CD4-positive, alpha-beta T cell treated with Interleukin-15 for 4 hours (primary cell): ENCODE measurements at places on chromosomes 4 and X.
A peak's percentile ranks its signal among the peaks of the same experiment; 100 is the strongest.

DNA sequence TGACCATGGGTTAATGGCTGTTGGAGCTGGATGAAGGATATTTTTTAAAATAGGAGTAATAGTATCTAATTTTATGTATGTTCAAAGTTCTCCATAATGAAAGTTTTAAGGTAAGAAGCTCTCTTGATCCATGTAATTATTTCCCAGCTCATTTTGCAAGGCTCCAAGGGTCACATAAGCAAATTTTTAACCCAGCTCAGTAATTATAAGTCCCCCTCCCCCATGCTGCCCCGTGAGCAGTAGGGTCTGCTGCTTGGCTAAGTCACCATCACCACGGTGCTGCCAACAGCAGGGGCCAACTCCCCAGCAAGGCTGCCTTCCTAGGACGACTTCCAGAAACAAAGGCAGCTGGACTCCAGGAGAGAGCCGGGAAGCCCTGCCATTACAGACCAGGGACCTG, 340.0 kb downstream of the FBXW7 start:
- DNase-seq, result no peak

DNA sequence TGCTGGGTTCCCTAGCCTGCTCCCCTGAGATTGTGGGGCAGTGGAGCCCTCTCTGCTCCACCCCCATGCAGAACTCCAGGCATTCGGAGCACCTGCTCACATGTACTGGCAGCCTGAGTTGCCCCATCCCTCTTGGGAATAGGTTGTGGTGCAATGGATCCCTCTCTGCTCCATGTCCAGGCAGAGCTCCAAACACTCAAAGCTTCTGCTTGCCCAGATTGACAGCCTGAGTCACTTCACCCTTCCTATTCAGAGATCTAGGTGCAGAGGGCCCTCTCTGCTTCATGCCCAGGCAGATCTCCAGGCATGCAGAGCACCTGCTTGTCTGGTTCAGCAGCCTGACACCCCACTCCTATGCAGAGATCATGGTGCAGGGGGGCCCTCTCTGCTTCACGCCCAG, 18.6 kb upstream of the TEX13B start:
- DNase-seq, result no peak

GRCh38 chr4:107630185-107630705, 89.8 kb downstream of the PAPSS1 start:
- DNase-seq, result no peak

DNA sequence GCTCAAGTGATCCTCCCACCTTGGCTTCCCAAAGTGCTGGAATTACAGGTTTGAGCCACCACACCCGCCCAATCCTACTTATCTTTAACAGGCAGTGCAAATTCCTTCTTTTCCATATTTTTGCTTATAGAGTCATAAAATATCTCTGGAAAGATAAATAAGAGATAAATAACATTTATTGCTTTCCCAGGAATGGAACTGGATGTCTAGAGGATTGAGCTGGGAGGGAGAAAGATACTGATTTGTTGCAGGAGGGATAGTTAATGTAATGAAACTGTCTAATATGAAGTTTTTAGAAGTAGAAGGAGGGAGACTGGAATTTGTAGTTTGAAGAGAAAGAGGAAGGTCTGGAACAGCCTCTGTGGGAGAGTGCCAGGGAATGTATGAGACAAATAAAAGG, 20.2 kb downstream of the ITGB1BP2 start:
- no peak for DNase-seq

DNA sequence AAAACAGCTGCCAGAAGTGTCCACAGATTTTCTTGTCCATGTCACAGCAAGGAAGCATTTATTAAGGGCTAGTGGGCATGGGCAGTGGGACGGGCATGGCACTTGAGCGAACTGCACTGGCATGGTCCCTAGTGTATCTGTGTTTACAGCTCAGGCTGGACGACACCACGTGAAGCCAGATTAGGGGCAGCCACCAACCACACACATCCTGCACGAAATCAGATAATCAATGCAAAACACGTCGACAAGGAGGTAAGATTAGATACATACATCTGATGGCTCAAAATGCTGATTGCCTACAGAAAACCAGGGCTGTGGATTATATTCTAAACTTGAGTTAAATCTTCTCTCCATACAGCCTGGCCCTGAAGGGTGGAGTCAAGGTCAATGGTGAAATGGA, 103.8 kb upstream of the ATP6AP2 start:
- DNase-seq, result no peak

GRCh38 chr4:148454835-148455234, 12.6 kb upstream of the NR3C2 start:
- no peak for DNase-seq

- DNase-seq, result peak; percentile 0
These were observed 103.6 kb upstream of the ADGRG2 start for GRCh38 chrX:19225909-19226308.

GRCh38 chrX:138648568-138648967, 62.9 kb downstream of the FGF13 start:
- DNase-seq, result no peak

- DNase-seq, result no peak
These were observed 13.0 kb upstream of the RHOXF2 start for GRCh38 chrX:120145295-120145925.

GRCh38 chrX:67536564-67536963, 7.3 kb upstream of the AR start:
- no peak for DNase-seq

DNA sequence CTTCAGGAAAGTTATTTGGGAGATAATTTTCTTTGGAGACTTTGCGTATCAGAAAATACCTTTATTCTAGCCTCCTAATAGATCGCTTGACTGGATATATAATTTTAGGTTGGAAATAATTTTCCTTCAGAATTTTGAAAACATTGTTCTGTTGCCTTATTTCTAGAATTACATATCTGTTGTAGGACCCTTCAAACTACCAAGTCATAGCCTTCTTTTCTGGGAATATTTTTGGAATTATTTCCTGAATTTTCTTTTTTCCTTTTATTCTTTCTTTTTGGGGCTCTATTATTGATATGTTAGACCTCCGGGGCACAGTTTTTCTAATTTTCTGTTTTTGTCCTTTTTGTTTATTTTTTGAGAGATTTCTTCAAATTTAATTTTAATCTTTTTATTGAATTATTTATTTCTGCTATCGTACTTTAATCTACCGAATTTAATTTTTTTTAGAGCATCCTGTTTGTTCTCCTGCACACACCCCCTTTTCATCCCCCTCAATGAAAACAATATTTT, 100.5 kb downstream of the KDM6A start:
- no peak for DNase-seq

DNA sequence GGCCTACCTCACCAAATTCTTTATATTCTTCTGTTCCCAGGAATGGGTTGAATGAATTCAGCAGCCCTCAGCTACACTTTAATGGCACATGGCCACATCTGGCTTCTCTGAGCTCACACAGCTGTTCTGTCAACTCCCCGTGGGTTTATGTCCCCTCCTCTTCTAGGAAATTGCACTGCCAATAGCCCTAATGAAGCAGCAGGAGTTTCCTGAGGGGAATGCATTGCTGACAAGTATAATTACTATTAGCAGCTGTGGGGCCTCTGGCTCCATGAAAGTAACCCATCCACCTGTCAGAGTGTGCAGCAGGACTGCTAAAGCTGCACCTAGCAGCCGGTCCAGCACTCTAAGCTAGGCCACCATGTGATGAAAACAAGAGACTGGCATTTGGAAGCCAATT, 50.3 kb downstream of the FTHL17 start:
- no peak for DNase-seq

GRCh38 chr4:89249716-89250361, 57.8 kb downstream of the GPRIN3 start:
- DNase-seq, result no peak

GRCh38 chr4:77433418-77433733, 172.2 kb upstream of the CXCL13 start:
- peak; percentile 39 for DNase-seq

DNA sequence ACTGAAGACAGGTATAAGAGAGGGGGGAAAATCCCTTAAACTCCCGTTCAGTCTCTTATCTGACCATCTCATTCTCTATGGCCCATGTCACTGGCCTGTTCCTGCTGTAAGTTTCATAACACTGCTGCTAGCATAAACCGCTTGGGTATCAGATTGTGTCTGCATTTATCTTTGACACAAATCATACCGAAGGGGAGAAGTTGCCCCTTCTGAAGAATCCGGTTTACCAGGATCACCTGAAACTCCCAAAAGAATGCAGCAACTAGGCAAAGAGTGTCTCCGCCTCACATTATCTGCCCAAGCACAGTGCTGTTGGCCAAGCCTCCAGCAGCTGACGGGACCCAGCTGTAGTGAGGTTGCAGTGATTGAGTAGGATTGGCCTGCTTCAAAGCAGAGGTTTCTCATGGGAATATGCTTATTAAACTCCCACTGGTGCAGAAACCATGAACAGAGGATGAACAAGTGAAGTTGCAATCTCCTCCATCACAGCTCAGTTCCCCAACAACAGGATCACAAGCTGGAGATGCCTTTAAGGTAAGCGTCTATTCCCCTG, 71.3 kb upstream of the PUDP start:
- DNase-seq, result no peak

DNA sequence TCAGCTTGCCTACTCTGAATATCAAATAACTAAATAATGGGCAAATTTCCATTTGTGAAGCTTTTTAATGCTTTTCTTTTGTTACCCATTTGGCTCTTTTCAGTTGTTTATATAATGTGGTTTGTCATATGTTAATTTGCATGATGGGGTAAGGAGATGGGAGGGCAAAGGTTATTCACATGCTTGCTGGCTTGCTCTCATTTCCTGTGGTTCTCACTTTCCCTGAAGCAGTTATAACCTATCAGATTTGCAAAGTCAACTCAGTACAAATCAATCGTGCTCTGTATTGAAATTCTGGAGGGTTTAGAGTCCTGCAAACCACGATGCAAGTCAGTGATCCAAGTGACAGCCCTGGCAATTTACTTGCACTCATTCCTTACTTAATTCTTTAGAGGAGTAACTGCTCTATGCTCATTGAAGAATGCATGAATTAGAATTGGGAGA, 711.2 kb downstream of the ADGRL3 start:
- DNase-seq, result no peak

DNA sequence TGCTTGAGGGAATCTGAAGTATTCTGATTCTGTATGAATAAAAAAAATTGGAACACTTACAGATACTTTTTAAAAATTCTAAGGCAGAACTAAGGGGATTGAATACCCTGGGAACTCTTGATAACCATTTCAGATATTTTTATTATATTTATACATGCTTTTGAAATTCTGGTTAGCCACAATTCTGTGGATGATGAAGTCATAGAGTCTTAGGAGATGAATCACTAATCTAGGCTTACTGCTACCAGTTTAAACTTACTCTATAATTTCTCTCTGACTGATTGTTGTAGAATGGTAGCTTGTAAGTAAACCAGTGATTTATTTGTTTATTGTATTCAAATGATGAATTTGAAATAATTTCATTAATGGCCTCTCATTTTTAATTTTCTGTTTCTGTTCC, 11.4 kb upstream of the SLAIN2 start:
- no peak for DNase-seq

DNA sequence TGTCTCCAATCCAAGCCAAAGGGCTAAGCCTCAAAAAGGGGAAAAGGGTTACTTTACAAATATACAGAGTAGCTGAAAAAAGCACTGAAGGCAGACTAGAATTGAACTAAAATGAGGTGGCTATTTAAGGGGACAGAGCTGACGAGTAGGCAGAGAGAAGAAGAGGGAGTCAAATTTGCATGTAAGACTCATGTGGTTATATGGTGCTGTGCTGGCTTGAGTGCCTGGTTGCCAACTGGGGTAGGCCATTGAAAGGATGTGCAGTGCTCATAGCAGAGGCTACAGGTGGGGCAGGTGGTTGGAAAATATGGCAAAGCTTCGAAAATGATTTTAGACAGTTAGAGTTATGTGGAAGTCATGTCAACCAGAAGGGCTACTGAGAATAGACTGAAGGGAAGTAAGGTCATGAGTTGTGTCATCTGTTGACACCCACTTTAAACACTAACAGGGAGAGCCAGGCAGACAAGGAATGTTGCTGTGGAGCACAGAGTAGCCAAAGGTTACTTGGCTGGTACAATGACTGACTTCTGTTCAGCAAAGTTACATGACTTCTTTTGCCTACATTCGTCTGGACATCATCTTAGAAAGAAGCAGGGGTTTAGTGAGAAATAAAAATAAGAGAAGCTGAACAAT, 1210.4 kb downstream of the ADGRL3 start:
- no peak for DNase-seq

DNA sequence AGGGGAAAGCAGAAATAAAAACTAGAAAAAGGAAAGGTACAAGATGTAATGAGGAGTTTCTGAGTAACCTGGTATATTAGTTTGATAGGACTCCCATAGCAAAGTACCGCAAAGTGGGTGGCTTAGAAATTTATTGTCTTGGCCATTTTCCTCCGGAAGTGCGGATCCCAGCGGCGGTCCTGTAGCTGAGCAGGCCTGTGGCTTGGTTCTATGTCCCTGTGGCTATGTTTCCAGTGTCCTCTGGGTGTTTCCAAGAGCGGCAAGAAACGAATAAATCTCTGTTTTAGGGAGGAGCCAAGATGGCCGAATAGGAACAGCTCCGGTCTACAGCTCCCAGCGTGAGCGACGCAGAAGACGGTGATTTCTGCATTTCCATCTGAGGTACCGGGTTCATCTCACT, 44.0 kb upstream of the LDB2 start:
- no peak for DNase-seq
